ENCODE measurements at places on chromosomes 12 and 14.

DNA sequence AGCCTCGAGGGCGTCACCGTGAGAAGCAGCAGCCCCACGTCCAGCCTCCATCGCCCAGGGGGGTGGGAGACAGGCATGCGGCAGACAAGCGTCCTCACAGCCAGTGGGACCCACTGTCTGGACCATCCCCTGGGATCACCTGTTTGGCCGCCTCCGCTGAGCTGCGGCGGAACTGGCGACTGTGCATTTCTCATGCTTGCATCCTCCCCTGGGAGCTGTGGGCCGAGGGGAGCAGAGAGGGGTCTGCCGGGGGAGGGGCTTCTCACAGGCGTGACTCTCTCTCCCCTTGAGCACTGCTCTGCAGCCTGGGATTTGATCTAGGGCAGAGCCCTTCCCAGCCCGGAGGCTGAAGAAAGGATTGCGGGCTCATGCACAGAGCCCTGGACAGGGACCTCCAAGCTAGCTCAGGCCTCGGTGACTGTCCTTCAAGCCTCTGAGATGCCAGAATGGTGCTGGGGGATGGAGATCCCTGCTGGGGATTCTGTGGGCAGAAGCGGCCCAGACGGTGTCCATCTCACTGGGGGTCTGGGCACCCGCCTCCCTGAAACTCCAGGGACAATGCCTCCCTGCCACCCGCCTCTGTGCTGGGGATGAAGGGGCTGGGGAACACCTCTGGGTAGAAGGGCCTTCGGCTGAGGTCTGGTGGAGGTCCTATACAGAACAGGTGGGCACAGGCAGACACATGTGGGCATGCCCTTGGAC, 61.1 kb downstream of the PRIMA1 start:
- no peak for DNase-seq

DNA sequence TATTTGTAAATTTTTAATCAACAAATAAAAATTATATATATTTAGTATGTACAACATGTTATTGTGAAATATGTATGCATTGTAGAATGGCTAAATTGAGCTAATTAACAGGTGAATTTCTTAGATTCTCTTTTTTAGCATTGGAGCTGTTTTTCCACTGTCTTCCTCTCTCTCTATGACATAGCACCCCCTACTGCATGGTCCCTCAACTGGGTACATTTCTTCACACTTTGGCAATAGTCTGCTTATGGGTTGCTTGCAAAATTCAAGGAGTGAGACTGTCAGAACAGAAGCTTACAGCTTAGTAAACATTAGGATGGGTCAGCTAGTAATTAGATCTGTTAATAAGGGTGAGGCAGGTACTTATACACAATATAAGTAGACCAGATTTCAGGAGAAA, 658.5 kb upstream of the MGAT4C start:
- DNase-seq: no peak

DNA sequence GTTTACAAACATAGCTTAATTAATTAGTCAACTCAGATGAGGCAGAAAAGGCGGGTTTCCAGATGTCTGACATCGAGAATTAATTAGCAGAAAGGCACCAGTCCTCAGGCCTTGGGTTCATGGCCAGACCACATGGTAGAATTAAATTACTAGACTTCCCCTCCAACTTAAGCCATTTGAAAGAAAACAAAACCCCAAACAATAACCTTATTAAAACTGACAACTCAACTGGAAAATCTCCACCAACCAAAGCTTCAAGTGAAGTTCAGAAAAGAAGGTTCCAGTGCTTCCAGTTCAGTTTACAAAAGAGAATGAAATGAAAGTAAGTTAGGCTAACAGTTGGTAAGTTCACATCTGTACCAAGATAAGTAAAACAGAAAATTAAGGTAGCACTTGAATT, 349.5 kb downstream of the GRIN2B start:
- DNase-seq: no peak

DNA sequence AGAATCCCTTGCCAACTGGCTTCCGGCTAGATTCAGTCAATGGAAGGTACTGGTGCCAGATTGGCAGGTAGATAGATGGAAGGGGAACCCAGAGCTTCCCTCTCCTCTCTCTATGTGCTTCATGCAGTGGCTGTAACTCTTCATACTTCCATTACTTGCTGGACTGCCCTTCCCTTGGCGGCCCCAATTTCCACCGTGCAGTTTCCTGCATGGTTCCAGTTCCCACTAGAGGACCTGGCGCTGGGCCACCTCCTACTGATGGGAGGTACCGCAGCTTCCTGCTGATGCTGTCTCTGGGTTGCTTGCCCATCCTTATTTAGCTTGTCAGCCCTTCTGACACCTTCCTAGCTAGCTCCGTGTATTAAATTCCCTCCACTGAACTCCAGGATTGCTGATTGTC, 226.4 kb downstream of the ANO2 start:
- DNase-seq: no peak

GRCh38 chr14:37197421-37198272, at the start of gene MIPOL1:
TSS of gene MIPOL1 (plus strand) at chr14:37197937. CDS start at chr14:37247889, 49,952 bp downstream.
- peak; percentile 84 for DNase-seq

DNA sequence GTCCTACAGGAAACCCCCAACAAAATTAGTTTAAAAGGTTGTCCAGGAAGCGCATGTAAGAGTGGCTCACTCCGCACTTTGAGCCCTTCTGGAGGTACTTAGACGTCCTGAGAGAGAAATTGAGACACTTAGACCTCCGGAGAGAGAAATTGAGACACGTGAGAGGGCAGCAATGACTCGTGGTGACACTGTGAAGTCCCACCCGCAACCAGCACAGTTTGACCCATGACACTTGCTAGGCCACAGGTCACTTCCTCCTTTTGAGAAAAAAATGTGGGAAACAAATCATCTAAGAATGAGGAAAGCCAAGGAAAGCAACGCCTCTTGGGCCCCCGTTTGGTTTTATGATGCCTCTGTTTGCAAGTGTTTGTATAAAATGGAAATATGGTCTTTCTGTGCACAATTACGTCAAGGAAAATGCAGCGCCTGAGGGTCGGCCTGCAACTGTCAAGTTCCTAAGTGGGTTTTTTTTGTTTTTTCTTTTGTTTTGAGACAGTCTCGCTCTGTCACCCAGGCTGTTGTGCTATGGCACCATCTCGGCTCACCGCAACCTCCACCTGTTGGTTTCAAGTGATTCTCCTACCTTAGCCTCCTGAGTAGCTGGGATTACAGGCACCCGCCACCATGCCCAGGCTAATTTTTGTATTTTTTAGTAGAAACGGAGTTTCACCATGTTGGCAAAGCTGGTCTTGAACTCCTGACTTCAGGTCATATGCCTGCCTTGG, 13.6 kb upstream of the CDCA4 start:
- no peak for DNase-seq

DNA sequence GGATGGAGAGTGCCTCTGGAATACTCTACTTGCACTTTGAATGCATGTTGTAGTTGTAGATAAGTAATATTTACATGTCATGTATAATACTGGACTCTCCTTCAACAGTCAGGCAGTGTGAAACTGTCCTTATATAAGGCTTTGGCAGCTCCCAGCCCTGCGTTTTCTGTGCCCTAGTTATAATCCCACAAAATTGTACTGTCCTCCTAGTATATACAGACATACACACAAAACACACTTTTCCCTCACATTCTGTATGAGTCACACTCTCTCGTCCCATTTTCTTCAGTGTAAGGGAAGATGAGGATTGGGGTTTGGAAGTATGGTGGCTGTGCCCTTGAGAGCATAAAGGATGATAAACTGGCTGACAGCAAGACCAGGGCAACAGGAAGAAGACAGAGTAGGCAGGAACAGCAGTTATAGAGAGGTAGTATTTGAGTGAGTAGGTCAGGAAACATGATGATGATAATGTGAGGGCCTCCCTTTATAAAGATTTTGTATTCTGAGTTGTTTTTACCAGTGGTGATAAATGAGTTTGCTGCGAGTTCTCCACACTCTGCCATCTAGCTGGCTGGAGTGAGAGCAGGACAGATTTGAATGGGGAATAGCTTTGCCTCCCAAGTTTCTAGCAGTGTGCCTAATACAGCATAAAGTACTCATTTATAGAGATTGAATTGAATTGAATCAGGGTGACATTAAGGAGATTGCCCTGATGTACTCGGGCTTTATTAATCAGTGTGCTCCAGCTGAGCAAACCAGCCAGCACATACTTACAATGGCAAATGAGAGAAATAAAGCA, 5.0 kb downstream of the CREBL2 start:
- DNase-seq: peak; percentile 35

GRCh38 chr12:49346659-49347310, at the start of gene DNAJC22:
TSS of gene DNAJC22 (plus strand) at chr12:49346888. CDS start at chr12:49348873, 1,985 bp downstream.
- DNase-seq: no peak

- DNase-seq: no peak
These were observed 389.7 kb downstream of the AACS start for GRCh38 chr12:125454786-125455480.

- DNase-seq: no peak
These were observed 18.8 kb upstream of the LTA4H start for GRCh38 chr12:96054244-96054610.

DNA sequence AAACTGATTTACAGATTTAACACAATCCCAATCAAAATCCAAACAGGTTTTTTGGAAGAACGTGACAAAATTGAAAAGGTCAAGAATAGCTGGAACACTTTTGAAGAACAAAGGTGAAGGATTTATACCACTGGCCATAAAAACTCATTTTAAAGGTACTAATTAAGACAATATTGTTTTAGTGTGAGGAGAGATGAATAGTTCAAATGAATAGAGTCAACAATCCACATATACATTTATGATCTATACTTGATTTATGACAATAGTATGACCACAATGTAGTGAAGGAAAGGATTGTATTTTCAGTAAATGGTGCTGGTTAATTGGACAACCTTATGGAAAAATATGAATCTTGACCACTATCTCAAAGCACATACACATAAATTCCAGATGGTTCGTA, 29.3 kb downstream of the CCDC175 start:
- no peak for DNase-seq

DNA sequence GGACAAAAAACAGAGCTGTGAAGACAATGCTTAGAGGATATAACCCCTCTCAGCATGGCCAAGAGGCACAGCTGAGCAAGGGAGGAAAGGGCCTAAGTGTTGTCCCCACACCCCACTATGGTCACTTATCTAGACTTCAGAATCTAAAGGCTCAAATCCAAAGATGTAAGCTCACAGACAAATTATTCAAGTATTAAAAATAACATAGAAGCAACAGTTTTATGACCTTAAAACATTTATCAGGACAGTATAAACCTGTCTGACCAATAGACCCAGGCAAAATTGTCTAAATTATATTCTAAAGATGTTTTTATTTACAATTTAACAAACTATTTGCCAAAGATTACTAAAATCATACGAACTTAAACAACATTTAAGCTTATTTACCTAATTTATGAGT, 28.1 kb upstream of the PRICKLE1 start:
- no peak for DNase-seq

DNA sequence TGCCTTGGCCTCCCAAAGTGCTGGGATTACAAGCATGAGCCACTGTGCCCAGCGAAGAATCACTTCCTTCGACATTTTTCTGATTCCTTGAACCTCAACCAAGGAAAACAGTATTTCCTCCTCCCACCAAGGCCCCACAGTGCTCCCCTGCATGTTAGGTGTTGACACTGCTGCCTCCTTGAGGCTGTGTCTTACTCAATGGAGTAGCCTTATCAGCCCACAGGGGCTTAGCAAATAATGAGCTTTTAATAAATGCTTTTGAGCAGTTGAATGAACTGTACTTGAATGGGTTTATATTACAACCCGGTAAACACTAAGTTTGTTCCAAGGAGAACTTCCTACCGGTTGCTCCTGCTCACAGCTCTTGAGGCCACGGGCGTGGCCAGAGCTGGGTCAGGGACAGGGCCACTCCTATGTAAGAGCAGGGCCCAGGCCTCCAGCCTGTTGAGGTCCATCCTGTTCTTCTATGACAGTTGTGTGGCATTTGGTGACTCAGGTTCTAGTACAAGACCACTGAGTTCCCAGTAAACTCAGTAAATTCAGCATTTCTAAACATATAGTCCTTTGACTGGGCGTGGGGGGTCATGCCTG, 36.8 kb upstream of the TUBA1A start:
- no peak for DNase-seq

DNA sequence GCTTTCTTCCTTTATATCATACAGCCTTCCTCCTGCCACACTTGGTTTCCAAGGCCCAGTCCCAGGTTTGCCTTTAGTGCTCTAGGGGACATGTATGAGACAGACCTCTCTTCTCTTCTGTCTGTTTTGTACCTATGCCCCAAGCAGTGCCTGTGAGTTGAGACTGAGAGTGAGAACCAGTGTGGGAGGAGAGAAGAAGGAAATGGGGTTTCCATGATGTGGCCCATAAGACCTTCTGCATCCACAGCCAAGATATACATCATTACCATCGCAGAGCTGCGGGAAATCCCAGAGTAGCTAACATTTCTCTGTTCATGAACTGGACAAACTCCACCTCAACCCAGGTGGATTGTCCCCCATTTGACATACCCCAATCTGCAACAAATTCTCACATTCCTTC, 2.8 kb downstream of the TESPA1 start:
- no peak for DNase-seq

DNA sequence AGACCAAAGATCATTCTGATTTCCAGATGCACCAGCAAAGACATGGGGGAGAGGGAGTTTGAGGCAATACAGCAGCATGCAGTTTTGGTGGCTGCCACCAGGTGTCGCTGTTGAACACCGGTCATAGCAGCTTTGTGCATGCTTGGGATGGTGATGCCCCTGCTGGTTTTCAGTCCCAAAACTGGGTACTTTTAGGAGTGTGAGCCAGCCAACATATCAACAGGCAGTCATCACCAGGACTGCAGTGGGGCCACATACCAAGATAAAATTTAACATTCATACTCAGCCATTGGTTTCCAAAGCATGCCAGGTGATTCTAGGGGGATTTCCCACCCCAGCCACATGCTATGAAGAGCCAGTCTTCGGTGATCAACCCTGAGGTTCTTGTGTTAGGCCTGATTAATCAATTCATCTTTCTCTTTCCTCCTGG, 64.2 kb downstream of the PHETA1 start:
- no peak for DNase-seq

- DNase-seq: no peak
These were observed 160.1 kb downstream of the NUAK1 start for GRCh38 chr12:105978686-105979085.

- peak; percentile 18 for DNase-seq
These were observed 233.2 kb downstream of the NRXN3 start for GRCh38 chr14:78403278-78403815.

DNA sequence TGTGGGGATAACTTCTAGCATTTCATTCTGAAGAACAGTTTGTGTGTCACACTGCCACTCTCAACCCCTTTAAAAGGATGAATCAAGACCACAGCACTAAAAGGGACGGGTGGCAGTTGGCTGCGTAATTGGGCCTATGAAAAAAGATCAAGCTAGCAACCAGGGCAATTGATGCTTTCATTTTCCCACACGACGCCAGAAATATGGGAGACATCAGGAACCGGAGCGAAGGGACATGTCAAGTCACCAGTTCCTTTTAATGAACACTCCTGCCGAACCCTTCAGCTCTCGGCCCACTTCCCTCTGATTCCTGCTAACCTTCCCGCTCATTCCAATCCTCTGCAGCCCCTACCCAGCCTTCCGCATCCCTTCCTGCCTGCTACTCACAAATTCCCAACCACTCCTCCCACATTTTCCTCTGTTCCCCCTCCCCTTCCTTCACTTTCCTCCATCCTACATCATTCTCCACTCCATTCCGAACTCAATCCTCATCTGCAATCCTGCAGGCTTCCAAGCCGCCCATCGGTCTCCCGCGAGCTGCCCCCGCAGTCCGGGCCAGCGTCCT, 753 bp downstream of the CSRNP2 start:
- no peak for DNase-seq
